ENCODE measurements at places on chromosomes 7 and 10.
A peak's percentile ranks its signal among the peaks of the same experiment; 100 is the strongest.

DNA sequence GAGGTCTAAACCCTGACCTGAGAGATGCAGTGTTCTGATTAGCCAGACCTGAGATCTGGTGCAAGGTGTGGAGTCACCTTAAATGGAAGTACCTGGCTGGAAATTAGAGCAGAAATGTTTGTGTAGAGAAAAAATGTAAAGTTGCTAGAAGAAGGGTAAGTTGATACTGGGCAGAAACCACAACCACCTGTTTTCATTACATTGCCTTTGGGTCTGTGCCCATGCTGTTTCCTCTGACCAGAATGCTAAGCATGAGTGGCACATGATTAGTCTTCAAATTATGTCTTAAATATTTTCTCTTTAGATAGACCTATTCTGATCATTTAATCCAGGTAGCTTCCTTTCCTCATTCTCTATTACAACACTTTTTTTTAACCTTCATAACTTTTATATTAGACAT, 69.0 kb downstream of the CASD1 start:
- DNase-seq, result no peak

DNA sequence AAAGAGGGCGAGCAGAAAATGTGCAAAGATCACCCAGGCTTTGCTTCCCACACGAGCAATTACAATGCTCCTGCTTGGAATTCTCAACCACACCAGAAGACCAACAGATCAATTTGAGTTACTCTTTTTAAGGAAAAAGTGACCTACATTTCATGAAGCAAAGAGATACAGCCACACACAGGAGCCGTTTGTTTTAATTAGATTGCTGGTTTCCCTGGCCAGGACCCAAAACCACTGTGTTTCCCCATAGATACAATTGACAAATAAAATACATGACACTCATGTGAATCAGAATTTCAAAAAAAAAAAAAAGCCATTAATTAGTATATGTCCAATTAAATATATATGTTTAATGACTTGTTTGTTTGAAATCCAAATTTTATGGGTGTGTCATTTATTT, 458.3 kb downstream of the PLXDC2 start:
- no peak for DNase-seq

DNA sequence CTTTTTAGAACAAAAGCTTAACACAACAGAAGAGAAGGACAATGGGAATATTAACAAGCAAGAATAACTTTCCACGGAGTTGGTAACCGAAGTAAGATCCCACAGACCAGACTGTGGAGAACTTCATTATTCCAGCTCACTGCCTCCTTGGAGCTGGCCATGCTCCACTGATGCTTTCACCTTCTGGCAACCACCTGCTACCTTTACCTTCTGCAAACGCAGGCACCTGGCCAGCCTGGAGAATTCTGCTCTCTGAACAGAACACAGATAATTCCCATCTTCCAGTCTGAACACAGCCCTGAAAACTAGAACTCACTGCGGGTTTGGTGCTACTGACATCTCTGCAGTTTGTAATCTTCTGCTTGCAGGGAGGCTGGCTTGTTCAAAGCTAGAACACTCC, 66.5 kb downstream of the JAZF1 start:
- DNase-seq, result no peak

GRCh38 chr10:131125511-131126225, 185.9 kb downstream of the TCERG1L start:
- no peak for DNase-seq

GRCh38 chr10:131183546-131184045, 127.9 kb downstream of the TCERG1L start:
- no peak for DNase-seq

- no peak for DNase-seq
Observed at GRCh38 chr10:63436225-63436624, 29.6 kb downstream of the JMJD1C start.

DNA sequence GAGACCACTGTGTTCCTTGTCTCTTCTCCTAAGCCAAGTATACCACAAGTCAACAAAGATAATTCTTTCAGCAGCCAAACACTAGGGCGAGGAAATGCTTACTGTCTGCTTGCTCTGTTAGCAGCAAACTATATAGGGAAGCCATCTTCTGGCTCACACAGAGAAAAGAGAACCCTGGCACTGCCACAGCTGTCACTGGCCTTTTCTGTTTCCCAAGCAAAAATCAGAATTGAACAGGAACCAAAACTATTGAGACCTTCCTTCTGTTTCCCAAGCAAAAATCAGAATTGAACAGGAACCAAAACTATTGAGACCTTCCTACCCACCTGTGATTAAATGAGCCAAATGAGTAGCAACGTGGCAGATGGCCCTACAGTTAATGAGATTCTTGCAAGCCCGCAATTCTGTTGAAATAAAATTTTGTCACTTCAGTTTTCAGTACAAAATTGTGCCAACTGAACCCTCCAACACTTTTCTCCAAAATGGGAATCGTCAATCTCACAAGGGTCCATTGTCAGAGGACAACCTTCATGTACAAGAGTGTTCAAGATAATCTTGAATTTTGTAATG, 54.5 kb downstream of the LRRTM3 start:
- no peak for DNase-seq

DNA sequence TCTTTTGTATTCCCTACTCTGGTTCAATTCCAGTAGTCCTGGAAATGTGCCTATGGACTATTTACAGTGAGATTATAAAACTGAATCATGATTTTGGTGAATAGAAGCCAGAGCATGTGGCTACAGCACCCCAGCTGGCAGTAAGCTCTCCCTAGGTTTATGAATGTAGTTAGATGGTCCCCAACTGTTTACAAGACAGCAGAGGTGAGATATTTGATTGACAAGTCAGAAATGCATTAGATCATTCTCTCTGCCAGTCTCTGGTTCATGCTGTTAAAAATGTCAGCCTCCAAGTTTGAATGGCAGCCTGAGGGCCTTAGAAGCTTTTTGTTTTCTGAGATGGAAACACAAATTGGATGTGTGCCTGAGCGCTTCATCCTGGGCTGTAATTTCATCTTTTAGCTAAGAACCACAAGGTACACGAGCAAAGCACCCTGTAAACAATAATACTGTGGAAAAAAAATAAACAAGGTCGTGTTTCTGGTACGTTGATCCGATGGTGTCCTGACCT, 85.0 kb downstream of the BTRC start:
- DNase-seq, result no peak

DNA sequence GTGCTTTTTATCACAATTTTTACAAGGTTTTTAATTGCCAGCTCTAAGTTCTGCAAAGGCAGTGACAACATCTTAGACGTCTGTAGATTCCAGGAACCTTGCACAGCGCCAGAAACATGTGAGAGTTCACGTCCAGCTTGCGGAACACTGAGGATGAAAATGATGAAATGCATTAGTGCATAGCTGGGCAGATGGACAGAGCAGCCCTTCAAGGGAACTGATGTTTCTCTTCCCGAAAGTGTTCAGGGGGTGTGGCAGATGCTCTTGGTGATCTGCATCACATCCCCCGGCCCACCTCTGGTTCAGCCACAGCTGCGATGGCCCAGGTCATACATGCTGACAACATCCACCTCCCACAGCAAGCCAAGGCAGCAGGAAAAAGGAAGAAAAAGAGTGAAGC, 40.9 kb downstream of the ITIH5 start:
- no peak for DNase-seq

DNA sequence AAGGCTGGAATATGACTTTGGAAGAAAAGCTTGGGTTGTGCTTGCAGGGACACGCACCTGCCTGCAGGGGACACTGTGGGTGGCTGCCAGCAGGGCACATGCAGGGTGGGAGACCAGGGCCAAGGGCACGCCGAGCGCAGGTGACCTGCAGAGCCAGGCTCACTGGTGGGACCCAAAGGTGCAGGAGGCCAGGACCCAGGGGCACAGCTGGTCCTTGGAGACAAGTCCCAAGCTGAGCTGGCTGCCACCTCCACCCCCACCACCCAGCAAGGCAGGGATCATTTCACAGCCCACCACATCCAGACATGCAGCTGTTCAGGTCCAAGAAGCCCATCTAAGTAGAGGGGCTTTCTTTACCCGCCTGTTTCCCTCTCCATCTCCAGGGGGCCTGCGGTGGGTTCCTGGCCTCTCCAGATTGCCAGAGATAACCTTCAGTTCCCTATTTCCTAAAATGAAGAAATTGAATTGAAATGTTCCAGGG, 13.8 kb upstream of the CLIP2 start:
- no peak for DNase-seq

- no peak for DNase-seq
Observed at GRCh38 chr10:11297136-11297535, 279.5 kb downstream of the CELF2 start.

- peak; percentile 89 for DNase-seq
Observed at GRCh38 chr10:37857287-37858211, at the start of gene ZNF248. Gene ZNF248, minus strand, starts transcription at chr10:37857610. Its CDS starts 1,300 bp downstream, at chr10:37856310.

- no peak for DNase-seq
Observed at GRCh38 chr10:129888784-129889616, 75.1 kb downstream of the EBF3 start.

DNA sequence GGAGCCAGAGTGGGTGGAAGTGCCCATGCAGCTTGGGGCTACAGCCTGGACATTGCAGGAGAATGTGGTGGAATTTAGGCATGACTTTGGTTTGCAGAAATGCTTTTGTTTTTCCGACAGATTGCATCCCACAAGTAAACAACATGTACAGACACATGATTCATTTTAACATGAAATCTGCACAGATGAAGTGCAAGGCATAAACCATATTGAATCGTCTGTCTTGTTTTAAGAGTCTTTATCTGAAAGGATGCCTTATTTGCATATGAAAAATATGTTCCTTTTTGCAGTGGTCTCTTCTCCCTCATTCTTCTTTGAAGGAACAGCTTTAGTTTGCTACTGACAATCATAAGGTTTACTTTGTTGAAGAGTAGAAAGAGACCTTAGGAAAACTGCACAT, 94.9 kb downstream of the NXPH1 start:
- no peak for DNase-seq

GRCh38 chr10:31069411-31069810, 37.7 kb upstream of the ZNF438 start:
- no peak for DNase-seq

DNA sequence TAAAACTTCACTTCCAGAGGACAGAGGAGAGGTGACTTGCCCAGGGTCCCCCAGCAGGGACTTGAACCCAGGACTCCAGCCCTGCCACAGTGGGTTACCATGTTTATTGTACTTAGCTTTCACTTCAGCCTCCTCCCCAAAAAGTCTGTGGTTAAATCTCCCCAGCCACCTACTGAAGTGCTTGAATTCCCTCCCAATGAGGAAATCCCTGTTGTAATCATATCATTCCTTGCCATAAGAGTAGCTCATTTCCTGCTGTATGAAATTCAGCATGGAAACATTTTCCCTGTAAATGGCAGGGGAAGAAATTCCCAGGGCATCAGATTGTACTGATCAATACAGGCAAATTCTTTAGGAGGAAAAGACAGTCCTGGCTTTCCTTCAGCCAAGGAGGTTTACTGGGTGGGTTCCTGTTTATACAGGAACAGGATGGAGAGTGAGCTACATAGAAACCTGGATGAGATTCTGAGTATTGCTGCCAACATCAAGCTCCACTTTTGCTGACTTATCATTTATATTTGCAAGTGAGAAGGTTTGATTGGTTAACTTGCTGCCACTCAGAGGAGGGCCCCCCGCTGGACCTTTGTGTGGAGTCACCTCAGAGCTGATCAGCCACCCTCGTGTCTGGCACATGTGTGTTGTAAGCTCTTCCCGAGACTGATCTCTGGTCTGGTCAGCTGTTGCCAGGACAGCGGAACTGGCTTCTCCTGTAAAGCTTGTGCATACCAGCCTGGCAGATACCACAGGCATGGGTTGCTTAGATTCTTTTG, 16.4 kb upstream of the PDZD8 start:
- DNase-seq, result no peak

GRCh38 chr10:60735244-60735643, 43.0 kb upstream of the CDK1 start:
- no peak for DNase-seq

DNA sequence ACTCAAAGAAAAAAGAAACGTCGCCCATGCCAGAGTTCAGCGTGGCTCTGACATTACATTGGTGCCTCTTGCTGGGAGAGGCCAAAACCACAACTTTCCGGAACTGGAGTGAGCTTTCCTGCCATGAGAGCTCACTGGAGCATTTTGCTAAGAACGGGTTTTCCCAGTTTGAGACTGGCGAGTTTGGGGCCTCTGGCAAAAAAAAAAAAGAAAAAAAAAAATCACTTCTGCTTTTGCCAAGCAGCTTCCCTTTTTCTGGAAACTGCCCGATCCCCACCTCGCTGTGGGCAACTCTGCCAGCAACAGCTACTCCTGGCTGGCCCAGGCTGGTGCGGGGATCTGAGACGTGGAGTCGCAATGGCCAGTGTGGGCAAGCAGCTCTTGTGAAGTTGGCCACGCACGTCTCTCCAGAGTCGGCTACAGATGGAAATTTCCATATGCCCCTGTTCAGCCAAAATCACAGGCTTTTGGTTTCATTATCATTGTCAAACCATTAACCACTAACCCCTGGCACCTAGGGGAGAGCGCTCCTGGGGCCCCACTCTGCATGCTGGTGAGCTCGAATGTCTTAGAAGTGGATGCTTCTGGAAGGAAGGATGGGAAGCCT, 25.7 kb downstream of the PRKAG2 start:
- no peak for DNase-seq

GRCh38 chr10:26627324-26627723, 70.2 kb upstream of the PDSS1 start:
- DNase-seq, result no peak

DNA sequence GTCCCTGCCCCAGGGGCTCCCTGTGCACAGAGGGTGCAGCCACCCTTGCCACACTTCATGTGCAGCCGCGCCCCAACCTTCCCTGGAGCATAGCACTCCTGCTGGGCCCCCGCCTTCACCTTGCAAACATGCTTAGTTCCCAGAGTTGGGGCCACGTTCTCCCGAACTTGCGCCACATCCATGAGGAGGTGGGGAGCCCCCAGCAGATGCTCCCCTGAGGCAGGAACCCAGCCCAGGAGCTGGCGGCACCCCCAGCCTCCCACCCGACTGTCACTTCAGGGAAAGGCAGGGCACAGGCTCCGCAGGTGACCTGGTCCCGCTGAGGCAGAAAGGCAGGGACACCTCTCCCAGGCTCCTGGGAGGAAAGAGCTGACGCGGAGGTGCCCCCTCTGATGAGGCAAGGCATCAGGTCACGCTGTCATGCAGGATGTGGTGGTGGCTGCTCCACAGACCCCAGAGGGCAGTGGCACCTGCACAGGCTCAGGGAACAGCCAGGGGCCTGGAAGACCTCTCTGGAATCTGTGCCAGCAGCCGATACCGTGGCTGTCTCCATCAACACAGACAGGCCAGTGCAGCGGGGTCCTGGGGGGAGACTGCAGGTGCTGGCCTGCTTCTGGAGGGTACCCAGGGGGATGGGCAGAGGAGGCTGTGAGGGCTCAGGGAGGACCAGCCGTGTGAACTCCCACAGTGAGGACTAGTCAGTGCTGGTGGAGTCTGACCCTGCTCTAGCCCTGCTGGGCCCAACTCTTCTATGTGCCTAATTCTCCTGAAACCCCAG, 221.3 kb downstream of the MAD1L1 start:
- no peak for DNase-seq

- DNase-seq, result no peak
Observed at GRCh38 chr7:155392726-155393570, 65.0 kb upstream of the EN2 start.

- no peak for DNase-seq
Observed at GRCh38 chr10:78442836-78443550, 409.3 kb downstream of the RPS24 start.
